Activated T-helper 1 cell treated with anti-CD3 and anti-CD28 coated beads, Interleukin-12 subunit alpha, Interleukin-12 subunit beta, Interleukin-2, Interleukin-4 antibody, amounts not matched to agents 30 ng/mL and 10 ng/mL and 1 ng/mL, durations not matched to agents 14 hours and 24 hours and 36 hours (primary cell): ENCODE measurements at places on chromosomes 1 and 21. TPM values are rescaled to one million over a fixed set of nuclear protein-coding genes. Genes with fewer than 3 reads are reported as not detected.

- peaks cover 2% of the 10 kb centered on the region for H3K27me3 ChIP-seq
- DNase-seq: peak; percentile 44
- H3K36me3 ChIP-seq: no peaks in the 10 kb centered on the region
- peaks cover 8% of the 10 kb centered on the region for H3K4me1 ChIP-seq
Measured at GRCh38 chr1:16082283-16083038, 9.0 kb upstream of the FAM131C start.

- H3K27me3 ChIP-seq: peaks cover 2% of the 10 kb centered on the region
- no peak for DNase-seq
- H3K4me3 ChIP-seq: no peak overlapping the region
- no peak overlapping the region for H3K27ac ChIP-seq
- H3K4me1 ChIP-seq: no peaks in the 10 kb centered on the region
- H3K36me3 ChIP-seq: no peaks in the 10 kb centered on the region
Measured at GRCh38 chr1:186858923-186859322, 30.2 kb downstream of the PLA2G4A start.

GRCh38 chr21:44496564-44497550 lies 41.5 kb downstream of the LRRC3 start:
- DNase-seq: no peak
- H3K4me3 ChIP-seq: no peak overlapping the region
- peaks cover 8% of the 10 kb centered on the region for H3K4me1 ChIP-seq
- H3K27me3 ChIP-seq: peaks cover 6% of the 10 kb centered on the region

DNA sequence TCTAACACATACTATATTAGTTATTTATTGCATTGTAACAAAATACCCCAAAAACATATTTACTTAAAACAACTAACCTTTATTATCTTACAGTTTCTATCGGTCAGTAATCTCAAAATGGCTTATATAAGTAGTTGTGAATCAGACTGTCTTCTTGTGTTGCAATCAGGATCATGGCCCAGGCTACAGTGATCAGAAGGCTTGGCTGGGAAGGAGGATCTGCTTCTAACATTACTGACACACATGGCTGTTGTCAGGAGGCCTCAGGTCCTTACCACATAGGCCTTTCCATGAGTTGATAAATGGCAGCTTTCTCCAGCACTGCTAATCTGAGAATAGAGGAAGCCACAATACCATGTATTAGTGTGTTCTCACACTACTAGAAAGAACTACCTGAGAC lies 33.7 kb downstream of the CFH start:
- no peak for DNase-seq
- no peaks in the 10 kb centered on the region for H3K27me3 ChIP-seq
- H3K27ac ChIP-seq: no peak overlapping the region
- no peak overlapping the region for H3K4me3 ChIP-seq
- no peaks in the 10 kb centered on the region for H3K4me1 ChIP-seq

DNA sequence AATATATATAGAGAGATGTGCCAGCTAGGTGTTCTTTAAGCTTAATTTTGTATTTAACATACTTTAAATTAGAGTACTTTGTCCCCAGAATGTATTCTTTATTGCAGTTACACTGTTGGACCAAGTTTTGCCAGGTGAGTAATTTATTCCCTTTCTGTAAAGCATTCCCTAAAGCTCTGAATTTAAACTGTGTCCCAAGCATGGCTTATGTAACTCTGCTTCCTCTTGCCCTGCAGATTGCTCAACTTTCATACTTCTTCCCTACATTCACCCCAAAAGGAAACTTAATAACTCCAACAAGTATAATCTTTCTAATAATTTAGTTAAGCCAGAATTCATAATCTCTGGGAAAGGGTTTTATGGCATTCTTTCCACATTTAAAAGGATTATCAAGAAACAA lies 5.6 kb downstream of the LYPLAL1 start:
- peaks cover 24% of the 10 kb centered on the region for H3K36me3 ChIP-seq
- peaks cover 35% of the 10 kb centered on the region for H3K4me1 ChIP-seq
- no peak for DNase-seq
- no peak overlapping the region for H3K27ac ChIP-seq
- H3K4me3 ChIP-seq: no peak overlapping the region
- H3K27me3 ChIP-seq: no peaks in the 10 kb centered on the region

GRCh38 chr1:65401612-65402011 lies 18.9 kb upstream of the LEPR start:
- peaks cover 26% of the 10 kb centered on the region for H3K36me3 ChIP-seq
- peaks cover 26% of the 10 kb centered on the region for H3K4me1 ChIP-seq
- H3K27me3 ChIP-seq: peaks cover 4% of the 10 kb centered on the region
- no peak overlapping the region for H3K27ac ChIP-seq
- DNase-seq: no peak

- no peaks in the 10 kb centered on the region for H3K4me1 ChIP-seq
- no peak for DNase-seq
- peaks cover 16% of the 10 kb centered on the region for H3K27me3 ChIP-seq
- no peak overlapping the region for H3K27ac ChIP-seq
- no peaks in the 10 kb centered on the region for H3K36me3 ChIP-seq
Measured at GRCh38 chr1:110743397-110743796, 68.7 kb upstream of the KCNA3 start.

DNA sequence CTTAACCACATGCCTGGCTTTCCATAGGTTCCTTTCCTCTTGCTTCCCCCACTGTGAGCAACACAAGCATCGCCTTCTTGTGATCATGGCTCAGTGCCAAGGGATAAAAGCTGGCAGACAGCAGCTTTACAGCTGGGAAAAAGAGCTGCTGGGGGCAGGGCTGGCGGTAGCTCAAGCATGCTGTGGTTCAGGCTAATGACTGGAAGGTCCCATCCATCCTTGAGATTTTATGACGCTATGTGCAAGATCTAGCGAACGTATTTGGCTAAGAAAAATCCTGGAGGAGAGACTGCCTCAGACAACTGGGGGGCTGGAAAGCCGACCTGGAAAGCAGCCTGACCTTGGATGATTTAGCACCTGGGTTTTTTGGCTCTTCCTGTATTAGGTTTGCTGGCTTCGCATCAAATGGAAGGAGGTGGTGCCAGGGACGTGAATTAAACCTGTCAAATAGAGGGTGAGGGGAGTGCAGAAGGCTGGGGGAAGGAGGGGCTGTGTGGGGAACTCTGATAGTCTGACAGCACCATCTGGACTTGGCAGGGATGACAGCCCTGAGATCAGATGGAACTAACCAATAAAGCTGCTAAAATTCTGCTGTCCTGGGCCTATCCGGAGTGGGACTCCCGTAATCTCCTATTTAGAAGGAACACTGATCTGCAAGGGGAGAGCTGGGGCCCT lies 34.8 kb downstream of the ZMYND12 start:
- no peak overlapping the region for H3K4me3 ChIP-seq
- no peak overlapping the region for H3K27ac ChIP-seq
- H3K27me3 ChIP-seq: peaks cover 3% of the 10 kb centered on the region
- no peaks in the 10 kb centered on the region for H3K36me3 ChIP-seq
- no peaks in the 10 kb centered on the region for H3K4me1 ChIP-seq

DNA sequence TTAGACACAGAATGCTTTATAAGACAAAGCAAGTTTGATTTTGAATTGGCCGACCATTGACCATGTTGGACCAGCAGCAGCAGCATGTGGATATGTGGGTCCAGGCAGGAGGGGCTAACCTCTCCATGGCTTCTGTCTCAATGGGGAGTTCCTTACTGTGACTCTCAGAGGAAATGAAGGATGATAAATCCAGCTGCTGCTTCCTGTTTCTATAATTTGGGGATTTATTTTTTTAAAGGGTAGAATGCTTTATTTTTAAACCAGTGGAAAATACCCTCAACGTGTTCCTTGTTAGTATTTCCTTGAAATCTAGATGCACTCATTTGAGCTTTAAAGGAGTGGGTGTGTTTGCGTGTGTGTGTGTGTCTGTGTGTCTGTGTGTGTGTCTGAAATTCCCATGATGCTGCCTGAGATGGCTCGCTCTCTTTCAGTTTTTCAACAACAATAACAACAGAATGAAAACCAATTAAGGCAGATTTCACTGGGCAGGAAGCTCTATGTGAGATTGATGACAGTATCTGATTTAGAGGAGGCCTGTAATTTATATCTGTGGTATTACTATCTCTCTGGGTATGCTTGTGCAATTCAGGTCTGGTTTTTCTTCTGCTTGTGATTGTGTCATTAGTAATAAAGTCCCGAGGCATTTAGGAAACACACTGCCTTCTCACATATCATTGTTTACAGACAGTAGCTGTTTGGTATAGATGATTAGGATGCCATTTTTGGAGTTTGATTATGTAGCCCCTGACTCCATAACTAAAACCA lies 86.1 kb upstream of the ZNF326 start:
- peak overlapping the region; percentile 54 for H3K27ac ChIP-seq
- no peak overlapping the region for H3K4me3 ChIP-seq
- peaks cover 13% of the 10 kb centered on the region for H3K36me3 ChIP-seq
- DNase-seq: no peak

DNA sequence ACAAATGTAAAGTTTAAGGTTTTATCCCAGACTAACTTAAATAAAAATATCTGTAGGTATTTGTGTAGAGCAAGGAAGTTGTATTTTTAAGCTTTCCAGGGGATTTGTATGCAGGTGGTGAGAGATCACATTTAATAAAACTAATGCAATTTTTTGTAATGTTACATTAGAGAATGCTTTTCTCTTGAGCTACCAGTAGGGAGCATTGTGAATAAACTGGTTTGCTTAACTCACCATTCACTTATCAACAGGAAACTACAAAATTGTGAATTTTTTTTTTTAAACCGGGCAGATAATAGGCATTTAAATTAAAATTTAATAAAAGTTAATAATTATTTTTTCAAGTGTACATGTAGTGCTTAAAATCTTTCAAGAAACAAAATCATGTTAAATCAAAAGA lies 78.6 kb downstream of the IVNS1ABP start:
- H3K27me3 ChIP-seq: peaks cover 4% of the 10 kb centered on the region
- no peak overlapping the region for H3K4me3 ChIP-seq
- H3K4me1 ChIP-seq: peaks cover 15% of the 10 kb centered on the region
- H3K36me3 ChIP-seq: peaks cover 2% of the 10 kb centered on the region
- no peak for DNase-seq

DNA sequence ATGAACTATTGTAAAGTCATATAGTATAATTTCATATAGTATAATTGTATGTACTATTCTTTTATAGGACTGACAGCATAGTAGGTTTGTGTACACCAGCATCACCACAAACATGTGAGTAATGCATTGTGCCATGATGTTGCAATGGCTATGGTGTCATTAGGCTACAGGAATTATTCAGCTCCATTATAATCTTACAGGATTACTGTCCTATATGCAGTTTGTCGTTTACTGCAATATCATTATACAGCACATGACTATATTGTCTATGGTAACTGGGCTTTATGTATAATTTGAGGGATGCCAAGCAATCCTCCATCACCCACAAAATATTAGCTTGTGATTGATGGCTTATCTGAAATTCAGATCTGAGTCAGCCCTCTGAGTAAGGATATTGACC lies 54.2 kb upstream of the PBX1 start:
- H3K27ac ChIP-seq: no peak overlapping the region
- no peak overlapping the region for H3K4me3 ChIP-seq
- no peaks in the 10 kb centered on the region for H3K36me3 ChIP-seq
- no peak for DNase-seq

The CCDC185 gene
- total RNA-seq: not detected in 2 replicates

The DNALI1 gene
- not detected in 2 replicates for total RNA-seq

The TMPRSS15 gene
- total RNA-seq: not detected in 2 replicates

The CYP4A11 gene
- not detected in 2 replicates for total RNA-seq

The ANGPTL3 gene
- total RNA-seq: not detected in 2 replicates

The SERINC2 gene
- not detected in 2 replicates for total RNA-seq

The VCAM1 gene
- total RNA-seq: 0.10 TPM in 1 of 2 replicates, not detected in the other

The ALX3 gene
- not detected in 2 replicates for total RNA-seq

The PIK3CD gene
- total RNA-seq: 287 and 291 TPM in 2 replicates

The NES gene
- not detected in 2 replicates for total RNA-seq
